ENCODE measurements at places on chromosomes 3 and 15.

- no peak for DNase-seq
Observed at GRCh38 chr3:183485585-183485984, 57.2 kb upstream of the MCF2L2 start.

- peak; percentile 78 for DNase-seq
Observed at GRCh38 chr15:75195122-75195765, 6.4 kb upstream of the C15orf39 start.

DNA sequence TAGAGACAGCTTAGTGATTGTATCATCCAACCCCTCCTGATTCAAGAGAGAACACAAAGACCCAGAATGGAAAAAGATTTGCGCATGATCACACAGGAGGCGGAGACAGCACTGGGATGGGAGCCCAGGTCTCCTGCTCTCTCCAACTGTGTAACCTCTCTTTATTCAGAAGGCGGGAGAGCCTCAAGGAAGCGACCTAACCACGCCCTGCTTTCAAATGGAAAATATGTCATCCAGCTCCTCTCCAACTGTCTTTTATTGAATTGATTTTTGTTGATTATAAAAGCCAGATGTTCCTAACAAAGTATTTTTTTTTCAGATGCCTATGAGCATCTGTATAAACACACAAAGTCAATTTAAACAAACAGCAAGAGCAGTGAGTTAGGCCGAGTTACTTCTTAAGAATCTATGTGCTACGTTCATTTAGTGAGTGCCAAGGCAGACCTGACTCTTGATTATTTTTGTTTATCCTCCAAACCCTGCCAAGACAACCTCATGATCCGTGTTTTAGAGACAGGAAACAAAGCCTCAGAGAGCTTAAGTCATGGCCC, 74.5 kb downstream of the BFSP2 start:
- DNase-seq = no peak

- DNase-seq = no peak
Observed at GRCh38 chr15:69723404-69724096, 270.9 kb downstream of the RPLP1 start.
